Stimulated activated CD8-positive, alpha-beta memory T cell treated with anti-CD3 and anti-CD28 coated beads, Interleukin-4, amount 100 ng/mL, for 4 hours (primary cell): ENCODE measurements at places on chromosomes 2 and 18.

GRCh38 chr2:118841450-118841827, 6.0 kb downstream of the EN1 start:
- DNase-seq: no peak

GRCh38 chr2:7510353-7510752, 593.1 kb downstream of the RNF144A start:
- DNase-seq: no peak

- DNase-seq: no peak
These were observed 77.3 kb upstream of the RMDN2 start for GRCh38 chr2:37847792-37848191.

GRCh38 chr2:233862261-233862768, 5.9 kb downstream of the MSL3B start:
- DNase-seq: no peak

DNA sequence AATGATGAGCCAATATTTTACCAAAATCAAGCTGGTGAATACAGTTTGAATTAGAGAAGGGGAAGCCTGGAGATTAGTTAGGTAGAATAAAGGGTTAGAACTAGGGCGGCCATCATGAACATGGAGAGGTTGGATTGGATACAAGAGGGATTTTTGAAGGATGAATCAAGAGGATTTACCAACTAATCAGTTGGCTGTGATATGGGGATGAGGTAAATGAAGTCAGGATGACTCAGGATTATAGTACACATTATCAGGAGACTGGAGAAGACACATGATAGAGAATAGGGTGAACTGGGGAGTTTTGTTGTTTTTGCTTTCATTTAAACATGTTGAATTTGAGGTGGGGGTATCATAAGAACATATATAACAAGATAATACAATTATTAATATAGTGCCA, 73.8 kb upstream of the PROKR1 start:
- no peak for DNase-seq

DNA sequence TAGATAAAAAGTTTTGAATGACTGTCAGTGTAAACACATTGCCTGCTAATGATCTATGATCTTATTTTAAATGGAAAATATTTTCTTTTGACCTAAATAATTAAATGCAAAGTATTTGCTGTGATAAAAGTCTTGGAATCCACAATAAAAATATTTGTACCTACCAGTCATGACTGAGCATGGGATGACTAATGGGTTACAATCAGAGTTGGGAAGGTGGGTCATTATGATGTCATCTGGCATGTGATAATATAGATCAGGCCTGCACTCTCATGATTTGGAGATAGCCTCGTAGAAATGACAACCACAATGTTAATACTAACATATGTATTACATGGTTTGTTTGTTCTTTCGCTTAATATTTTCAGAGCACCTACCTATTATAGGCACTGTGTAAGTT, 848.8 kb upstream of the KLHL29 start:
- DNase-seq: no peak

DNA sequence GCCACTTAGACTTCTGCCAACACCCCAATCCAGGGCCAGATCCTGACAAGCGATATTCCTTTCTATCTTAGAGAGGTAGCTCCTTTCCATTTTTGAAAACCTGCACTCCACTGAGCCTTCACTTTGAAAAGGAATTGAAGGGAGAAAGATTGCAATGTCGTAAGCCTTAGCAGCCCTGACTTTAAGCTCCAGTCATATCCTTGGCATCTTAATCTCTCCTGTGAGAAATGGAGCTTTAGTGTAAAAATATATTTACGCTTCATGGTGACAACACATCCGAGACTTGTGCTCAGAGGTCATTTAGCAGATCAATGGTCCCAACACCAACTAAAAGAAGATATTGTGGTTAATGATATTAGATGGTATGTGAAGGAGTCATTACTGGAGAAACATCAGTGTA, 235.8 kb upstream of the MEX3C start:
- DNase-seq: no peak

GRCh38 chr2:73006969-73007710, 64.4 kb downstream of the SFXN5 start:
- DNase-seq: no peak

GRCh38 chr2:127859712-127860085, 1.7 kb upstream of the POLR2D start:
- DNase-seq: peak; percentile 42

DNA sequence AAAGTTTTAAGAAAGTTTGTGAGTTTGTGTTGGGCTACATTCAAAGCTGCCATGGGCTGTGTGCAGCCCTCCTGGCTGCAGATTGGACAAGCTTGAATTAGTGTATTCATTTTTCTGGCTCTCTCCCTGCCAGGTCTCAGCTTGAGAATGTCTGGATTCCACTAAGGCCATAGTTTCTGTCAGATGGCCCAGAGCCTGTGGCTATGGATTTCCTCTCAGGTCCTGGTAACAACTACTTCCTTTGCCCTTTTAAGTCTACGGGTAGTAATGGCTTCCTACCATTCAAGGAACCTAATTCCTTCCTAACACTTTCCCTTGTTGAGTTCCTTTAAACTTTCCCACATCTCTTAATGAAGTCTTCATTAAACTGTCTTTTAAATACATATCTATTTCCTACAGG, 24.3 kb upstream of the PSMD14 start:
- DNase-seq: no peak

DNA sequence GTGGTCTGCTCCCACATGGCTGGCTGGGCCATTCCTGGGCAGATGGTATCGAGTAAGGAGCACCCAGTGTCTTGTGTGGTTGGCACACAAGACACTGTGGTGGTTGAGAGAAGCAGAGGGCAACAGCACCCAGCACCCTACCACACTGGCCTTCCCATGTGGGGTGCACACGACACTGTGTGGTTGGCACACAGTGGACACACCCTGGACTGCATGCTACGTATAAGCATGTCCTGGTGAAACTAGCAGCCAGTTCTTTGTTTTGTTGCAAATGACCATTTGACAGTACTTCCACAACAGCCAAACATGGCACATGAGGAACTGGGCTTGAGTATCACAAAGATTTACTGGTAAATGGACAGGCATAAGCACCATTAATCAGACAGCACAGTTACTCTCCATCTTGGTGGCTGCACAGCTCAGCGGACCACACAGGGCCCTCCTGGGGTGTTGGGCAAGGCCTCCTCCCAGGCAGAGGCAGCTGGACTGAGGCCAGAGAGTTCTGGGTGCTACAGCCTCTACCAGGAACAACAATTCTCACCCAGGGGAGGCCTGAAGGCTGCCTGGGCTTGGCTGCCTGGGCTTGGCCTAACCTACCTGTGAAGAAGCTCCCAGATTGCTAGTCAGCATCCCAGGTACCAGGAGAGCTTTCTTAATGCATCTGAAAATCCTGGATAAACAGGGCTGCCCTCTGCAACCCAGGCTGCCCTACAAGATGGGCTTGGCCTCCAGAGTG, 59.3 kb upstream of the ALPP start:
- DNase-seq: no peak

DNA sequence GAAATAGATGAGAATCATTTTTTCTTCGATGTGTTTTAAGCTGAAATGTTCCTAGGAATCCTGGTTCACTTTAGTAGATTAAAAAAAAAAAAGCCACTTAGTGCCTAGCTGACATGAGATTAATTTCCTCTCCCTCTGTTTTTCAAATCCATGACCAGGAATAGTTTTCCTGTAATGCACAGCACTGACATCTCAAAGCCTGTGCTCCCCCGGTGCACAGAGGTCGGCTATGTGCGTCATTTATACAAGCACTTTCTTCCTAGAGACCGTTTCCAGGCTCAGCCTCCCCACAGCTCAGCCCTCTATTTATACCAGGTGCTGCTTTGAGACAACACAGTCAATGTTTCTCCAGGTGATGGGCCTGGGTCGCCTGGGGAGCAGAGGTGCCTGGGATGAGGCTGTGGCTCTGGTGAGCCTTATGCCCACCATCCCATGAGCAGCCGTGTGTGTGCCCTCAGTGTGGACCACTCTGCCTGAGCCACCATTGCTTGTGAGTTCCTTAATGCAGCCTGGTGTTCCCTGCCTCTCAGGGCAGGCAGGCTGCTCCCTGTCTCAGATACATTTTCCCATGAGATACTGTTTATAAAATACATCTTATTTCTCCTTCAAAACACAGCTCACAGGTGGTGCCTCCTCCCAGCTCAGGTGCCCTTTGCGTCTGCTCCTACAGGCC, 515.7 kb upstream of the HS6ST1 start:
- DNase-seq: no peak

GRCh38 chr2:904246-905024, 46.2 kb upstream of the SNTG2 start:
- no peak for DNase-seq

DNA sequence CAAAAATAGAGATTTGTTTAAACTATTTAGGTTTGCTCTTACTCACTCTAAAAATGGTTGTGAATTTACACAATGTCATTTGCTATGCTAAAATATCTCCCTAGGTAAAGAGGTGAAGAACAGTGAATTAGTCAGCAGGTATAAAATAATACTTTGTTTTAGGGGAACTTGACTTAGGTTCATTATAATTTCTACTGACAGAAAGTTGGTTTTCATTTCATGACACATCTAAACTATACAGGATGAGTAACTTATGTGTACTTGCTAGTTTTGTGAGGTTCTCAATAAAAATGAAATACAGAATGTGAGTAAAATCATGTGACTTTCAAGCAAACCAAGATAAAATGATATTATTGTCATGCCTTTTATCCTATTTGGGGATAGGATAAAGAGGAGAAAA, 66.0 kb downstream of the DIS3L2 start:
- no peak for DNase-seq

GRCh38 chr2:38073211-38074057, 2.5 kb downstream of the CYP1B1 start:
- no peak for DNase-seq

DNA sequence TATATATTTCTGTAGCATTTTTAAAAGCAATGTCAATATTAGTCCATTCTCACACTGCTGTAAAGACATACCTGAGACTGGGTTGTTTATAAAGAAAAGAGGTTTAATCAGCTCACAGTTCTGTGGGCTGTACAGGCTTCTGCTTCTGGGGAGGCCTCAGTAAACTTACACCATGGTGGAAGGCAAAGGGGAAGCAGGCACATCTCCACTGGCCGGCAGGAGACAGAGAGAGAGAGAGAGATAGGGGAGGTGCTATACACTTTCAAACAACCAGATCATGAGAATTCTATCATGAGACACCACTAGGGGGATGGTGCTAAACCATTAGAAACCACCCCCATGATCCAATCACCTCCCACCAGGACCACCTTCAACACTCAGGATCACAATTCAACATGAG, 43.1 kb downstream of the CHMP3 start:
- DNase-seq: no peak

DNA sequence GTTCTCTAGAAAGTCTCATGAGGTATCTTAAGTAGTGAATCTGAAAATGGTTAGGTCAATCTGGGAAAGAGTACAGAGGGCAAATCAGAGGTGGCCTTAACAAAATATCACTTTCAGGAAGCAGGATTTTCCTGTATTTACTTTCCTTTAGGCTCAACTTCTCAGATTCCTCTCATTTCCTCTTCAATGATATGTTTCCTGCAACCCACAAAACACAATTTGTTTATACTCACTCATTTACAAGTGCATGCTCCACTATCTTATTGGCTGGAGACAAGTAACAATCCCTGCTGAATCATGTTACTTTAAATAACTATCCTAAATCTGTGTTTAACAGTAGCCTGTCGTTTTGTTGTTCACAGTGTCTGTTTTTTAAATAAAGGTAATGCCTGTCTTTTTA, 228.1 kb downstream of the DSC3 start:
- DNase-seq: no peak

- no peak for DNase-seq
These were observed 106.9 kb upstream of the THOC1 start for GRCh38 chr18:374721-375168.

GRCh38 chr18:45341454-45341853, 273.8 kb upstream of the SLC14A2 start:
- DNase-seq: no peak

GRCh38 chr18:44579028-44579702, 101.5 kb upstream of the SETBP1 start:
- DNase-seq: no peak

DNA sequence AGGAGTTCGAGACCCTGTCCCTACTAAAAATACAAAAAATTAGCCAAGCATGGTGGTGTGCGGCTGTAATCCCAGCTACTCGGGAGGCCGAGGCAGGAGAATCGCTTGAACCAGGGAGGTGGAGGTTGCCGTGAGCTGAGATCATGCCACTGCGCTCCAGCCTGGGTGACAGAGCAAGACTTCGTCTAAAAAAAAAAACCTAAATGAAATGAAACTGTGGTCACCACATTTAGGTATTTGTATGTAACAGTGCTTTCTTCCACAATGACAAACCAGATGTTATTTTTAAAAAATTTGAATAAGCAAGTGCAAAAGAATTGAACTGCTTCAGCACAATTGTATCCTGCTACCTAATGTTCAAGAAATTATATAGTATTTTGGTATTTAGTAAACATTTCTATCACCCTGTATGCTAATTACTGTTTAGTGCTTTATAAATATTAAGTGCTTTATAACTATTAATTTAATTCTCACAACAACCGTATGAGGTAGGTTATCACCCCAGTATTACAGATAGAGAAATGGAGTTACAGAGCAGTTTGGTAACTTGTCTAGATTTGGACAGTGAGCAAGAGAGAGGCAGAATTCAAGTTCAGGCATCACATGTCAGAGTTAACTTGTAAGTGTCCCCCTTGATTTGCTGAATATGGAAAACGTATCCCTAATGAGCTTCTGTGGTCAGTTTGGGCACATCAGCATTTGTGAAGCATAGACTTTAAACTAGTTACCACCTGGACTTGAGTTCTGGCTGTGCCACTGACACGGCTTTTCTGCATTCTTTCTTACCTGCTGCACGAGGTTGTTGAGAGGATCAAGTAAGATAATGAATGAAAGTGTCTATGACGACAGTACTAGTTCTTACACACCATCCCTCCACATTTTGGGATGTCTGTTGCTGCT, 14.4 kb downstream of the PHLPP1 start:
- DNase-seq: no peak

DNA sequence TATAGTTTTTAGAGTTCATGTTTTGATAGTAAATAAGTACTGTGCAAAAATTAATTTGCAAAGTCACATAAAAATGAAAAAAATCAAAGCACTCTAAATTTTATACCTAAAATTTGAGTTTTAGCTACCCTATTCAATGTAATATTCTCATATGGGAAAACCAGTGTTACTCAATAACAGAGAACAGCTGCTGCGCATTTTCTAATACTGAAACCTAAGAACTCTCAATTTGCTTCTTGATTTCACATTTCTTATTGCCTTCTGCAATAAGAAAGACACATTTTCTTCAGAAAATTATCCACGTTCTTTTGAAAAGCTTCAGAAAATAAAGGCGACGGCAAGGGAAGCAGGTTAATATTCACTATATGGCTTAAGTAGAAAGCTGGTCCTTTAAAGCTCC, 199.1 kb upstream of the CCDC150 start:
- DNase-seq: no peak
